Fibroblast of skin of back (primary cell): ENCODE measurements at places on chromosomes 12 and 14.

- DNase-seq, result peak; percentile 50
Measured at GRCh38 chr12:42609605-42610004, 20.1 kb upstream of the PRICKLE1 start.

DNA sequence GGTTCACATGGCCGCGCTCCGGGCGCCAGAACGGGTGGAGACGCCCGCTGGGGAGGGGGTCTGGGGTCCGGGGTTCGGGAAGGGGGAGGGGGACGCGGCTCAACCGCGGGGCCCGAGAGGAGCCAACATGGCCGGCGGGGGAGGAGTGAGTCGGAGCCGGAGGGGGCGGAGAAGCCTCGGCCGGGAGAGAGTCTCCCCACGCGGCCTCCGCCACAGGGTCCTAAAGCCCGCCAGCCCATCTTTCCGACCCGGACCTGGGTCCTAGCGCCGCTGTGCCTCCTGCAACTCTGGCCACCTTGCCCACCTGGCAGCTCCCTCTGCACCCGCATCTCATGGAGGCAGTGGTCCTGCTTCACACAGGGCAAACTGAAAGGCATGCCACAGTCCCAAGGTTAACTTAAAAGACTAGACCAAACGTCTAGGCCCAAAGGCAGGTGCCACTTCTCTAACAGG, at the start of gene BAZ2A:
TSS of gene BAZ2A (minus strand) at position 147 of the 453 bp plus-strand sequence. CDS start 12,796 bp downstream, outside the sequence.
- DNase-seq, result peak; percentile 85

DNA sequence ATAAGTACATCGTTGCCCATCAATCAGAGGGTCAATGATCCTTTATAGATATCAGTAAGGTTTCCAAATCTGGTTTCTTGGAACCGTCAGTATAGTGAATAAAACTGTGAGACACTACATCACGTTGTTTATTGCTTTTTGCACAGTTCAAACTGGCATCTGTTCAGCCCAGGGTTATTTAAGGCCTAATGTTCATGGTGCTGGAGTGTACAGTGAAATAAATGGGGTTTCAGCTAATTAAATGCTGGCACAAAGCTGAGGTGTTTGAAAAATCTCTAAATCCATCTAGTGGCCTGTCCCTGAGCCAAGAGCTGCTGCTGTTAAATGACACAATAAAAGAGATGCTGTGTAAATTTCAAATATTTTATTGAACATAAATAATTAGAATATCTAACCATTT, 69.9 kb downstream of the RPS29 start:
- no peak for DNase-seq

GRCh38 chr12:130872179-130873096, 572 bp downstream of the RAN start:
- DNase-seq, result peak; percentile 40

GRCh38 chr14:72439707-72440106, 454.2 kb downstream of the DPF3 start:
- no peak for DNase-seq

DNA sequence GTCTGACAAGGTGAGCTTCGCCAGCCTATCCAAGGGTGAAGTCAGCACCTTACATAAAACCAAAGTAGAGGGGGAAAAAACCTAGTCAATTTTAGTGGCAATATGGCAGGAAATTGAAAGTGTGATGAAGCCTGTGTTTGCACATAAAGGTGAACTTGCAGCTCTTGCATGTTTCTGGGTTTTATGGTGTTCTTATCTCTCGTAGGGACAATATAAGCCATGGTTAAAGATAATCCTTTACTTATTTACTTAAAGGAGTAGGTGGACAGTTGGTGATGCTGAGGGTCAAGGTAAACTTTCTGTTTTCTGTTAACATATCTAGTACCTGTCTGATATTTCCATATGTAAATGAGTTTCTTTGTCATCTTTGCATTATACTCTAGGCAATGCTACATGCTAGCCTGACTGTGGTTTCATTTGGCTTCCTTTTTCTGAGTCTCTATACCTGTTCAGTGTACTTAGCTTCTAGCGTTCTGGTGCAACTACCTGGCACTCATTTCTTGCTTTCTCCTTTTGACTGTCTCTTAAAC, 32.8 kb downstream of the CCDC91 start:
- DNase-seq, result no peak

GRCh38 chr12:75666126-75666938, 154.9 kb upstream of the KRR1 start:
- peak; percentile 51 for DNase-seq

DNA sequence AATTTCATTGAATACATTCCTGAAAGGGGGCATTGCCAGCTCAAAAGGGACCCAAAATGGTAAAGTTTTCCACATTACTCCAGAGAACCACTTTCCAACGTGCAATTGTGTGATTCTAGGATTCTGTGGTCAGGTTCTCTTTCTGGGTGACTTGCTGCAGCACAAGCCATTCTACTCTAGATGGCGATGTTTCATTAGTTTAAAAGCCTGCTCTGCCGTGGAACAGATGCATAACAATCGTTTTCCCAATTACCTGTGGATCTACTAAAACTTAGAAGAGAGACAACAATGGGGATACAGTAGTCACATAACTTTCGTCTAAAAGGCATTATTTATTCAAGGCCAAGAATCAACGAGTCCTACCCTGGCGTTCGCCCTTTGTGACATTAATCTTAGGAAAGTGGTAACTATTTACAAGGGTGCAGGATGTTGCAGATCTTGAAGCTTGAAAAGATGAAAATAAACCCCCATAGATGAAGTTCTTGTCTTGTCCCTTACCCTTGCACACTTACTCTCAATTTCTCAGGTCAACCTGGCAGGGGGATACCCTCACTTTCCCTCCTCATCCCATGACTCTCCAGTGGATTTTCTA, 400.9 kb downstream of the SNAPC1 start:
- peak; percentile 38 for DNase-seq

DNA sequence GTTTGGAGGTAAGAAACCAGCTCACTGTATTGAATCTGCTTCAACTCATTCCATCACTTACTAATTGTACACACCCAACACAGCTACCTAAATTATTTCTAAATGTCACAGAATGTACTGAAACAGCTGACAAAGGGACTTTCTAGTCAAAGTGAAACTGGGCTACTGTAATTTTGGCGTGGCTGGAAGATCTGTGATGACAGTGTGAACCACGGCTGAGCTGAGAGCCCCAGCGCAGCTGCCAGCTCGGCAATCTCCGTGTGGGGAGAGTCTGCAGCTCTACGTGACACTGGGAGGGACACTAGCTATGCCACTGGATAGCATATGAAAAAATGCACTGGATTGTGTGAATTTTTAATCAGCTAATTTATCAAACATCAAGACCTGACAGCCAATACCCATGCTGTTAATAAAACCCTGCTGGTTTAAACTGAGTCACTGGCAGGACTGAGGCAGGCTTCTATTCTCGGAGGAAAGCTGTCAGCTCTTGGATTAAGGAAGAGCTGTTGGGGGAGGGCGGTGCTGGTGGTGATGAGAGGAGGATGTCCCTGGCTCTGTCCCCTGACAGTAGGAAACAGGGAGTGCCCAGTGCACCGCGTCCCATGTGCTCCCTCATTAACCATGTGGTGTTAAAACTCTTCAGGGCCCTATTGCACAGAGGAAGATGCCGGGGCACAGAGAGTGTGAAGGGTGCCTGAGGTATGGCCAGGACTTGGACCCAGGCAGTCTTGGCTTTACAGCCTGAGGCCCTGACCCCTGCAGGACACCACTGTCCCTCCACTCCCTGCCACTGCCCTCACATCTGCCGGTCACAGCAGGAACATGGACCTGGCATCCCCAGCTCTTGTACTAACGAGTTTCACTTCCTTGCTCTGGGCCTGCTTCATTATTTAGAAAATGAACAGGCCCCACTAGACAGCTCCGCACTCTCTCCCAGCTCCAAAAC, 13.3 kb downstream of the SLC15A4 start:
- DNase-seq, result peak; percentile 69

- no peak for DNase-seq
Measured at GRCh38 chr14:64841772-64842750, 37.6 kb downstream of the SPTB start.

DNA sequence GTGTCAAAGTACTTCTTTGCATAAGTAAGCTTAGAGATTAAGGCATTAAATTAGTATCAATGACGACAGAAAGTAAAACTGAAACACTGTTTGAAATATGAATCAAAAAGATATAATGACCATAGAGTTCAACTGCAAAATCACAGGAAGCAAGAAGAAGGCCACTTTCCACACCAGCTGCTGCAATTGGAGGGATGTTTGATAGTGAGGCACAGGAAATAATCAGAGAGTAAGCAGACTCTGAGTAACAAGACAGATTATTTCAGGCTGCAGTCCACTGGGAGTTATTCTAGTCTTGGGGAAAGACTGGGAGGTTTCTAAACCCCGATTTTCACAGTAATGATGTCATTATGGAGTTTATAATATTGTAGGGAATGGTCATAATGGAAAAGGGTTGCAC, 12.9 kb downstream of the MDGA2 start:
- no peak for DNase-seq

- DNase-seq, result no peak
Measured at GRCh38 chr12:12954878-12955625, 3.1 kb upstream of the GPRC5D start.
